ENCODE measurements at places on chromosomes 7 and 10.

DNA sequence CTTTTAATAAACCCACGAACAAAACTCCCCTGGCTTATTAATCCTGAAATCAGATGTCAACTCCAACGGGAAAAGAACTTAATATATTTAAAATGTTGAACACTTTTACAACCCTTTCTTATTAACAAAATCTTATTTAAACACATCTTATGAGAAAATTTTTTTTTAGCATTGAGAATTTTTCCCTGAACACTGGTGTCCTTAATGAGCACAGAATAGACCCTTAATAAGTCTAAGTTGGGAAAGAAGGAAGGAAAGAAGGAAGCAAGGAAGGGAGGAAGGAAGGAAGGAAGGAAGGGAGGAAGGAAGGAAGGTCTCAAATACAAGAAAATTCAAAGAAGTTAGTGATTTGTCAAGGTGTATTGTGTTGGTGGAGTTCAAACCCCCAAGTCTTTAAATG, 129.2 kb upstream of the COL1A2 start:
- no peak for DNase-seq

GRCh38 chr7:5689118-5689517, 92.3 kb downstream of the RNF216 start:
- DNase-seq = peak; percentile 72

DNA sequence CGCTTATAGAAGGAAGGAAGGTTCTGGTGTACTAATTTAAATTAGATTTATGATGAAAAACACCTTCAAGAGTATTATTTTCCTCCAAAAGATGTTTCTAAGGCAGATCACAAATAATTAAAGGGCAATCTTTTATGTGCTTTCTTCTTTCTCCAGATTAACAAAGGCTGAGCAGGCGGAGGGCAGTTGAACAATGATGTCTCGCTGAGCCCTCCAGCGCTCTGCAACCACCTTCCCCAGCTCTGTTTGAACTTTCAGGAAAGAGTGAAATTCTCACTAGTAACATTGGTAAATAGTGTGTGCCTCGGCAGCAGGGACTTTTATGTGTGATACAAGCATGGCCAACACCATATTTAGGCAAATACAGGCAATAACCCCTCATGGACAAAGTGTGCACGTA, 379.1 kb upstream of the MKI67 start:
- no peak for DNase-seq

DNA sequence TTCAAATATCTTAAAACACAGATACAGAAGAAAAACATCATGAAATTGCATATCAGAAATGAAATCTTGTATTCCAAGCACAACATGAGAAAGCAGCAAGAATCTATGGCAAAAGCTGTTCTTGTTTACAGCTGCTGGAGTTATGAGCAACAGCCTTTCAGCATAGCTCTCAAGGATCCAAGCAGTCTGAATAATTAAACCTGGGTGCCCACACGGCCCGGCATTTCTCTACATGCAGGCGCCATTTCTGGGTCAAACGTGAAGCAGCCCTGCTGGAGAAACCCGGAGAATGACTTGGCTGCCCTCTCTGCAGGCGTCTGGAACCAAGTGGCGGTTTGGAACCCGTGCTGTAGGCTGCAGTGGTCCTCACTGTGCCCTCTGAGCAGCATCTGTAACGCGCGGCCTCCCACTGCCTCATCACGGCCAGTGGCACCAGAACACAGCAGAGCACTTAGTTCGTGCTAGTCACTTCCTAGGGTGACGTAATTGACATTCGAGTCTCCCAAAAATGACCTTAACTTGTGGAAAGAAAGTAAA, 213.0 kb downstream of the TCERG1L start:
- no peak for DNase-seq

DNA sequence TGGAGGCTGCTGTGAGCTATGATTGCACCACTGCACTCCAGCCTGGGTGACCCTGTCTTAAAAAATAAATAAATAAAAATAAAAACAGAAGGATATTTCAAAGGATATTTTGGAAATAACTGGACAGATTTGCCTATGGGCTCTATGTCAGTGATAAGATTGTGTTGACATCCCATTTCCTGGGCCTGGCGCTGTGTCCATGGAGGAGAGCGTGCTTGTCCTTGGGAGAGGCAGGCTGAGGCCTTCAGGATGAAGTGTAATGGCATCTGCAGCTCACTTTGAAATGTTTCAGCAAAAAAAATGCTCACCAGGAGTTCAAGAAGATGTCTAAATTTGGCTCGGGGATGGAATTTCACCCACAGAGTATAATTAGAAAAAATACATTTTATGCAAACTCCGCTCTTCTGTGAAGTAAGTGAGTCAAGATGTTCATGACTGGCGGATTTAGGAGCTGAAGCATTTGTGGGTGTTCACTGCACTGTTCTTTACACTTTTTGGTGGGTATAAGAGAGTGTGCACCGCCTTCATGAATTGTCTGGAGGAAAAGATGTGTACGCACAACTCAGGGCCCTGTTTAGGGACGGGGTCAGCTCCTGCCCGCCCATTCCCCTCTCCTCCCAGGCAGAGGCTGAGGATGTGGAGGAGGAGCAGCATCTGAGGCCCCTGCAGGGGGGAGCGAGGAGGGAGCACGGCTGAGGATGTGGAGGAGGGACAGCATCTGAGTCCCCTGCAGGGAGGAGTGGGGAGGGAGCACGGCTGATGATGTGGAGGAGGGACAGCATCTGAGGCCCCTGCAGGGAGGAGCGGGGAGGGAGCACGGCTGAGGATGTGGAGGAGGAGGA, 18.5 kb upstream of the FOXL3 start:
- DNase-seq = peak; percentile 73

DNA sequence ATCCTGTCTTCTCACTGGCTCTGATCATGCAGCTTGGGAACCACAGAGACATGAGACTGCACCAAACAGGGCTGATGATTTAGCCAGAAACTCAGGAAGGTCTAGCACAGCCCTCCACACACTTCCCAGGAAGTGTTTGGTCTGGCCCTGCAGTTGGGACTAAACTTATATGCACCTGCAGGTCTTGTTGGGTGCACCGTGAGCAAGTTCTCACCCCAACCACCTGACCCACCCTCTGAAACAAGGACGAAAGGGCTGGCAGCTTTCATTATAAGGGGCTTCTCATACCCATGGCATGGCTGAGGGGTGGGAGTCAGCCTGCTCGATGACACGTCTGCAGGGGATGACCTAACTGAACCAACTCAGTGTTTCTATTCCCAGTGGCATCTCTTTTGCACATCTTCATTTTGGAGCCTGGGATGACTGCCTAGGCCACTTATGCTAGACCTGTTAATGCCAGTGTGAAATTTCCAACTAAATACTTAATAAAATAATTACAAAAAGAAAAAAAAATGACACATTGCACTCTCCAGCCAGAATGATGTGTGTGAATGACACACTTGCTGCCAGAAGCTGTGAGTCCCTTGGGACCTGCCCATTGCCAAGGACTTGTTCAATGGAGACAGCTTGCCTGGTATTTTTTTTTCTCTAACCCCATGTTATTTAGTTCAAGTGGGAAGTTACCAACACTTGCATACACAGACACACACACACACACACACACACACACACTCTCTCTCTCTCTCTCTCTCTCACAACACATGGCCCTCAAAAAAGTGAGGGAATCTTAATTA, 102.6 kb downstream of the NEURL1 start:
- DNase-seq = peak; percentile 30

- no peak for DNase-seq
These were observed 27.1 kb upstream of the CHST15 start for GRCh38 chr10:124120410-124121061.

GRCh38 chr7:25967278-25968204, 184.5 kb upstream of the NFE2L3 start:
- no peak for DNase-seq

GRCh38 chr10:12650538-12651298, 301.4 kb downstream of the CAMK1D start:
- no peak for DNase-seq

DNA sequence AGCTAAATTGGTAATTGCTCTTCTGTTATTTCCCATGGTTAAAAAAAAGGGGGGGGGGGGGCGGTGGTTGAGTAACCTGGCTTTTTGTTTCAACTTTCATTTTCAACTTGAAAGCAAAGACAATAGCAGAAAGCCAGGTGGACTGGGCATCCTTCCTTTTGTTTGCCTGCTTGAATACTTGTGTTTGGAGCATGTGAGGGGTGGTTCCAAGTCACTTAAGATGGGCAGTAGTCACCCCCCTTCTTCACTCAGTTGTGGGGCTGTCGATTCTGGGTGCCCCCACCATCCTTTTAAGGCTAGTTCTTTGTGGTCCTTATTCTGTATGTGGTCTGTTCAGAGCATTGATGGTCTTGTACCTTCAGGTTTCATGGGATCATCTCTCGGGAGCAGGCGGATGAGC, 165.6 kb upstream of the PRR15 start:
- DNase-seq = no peak

DNA sequence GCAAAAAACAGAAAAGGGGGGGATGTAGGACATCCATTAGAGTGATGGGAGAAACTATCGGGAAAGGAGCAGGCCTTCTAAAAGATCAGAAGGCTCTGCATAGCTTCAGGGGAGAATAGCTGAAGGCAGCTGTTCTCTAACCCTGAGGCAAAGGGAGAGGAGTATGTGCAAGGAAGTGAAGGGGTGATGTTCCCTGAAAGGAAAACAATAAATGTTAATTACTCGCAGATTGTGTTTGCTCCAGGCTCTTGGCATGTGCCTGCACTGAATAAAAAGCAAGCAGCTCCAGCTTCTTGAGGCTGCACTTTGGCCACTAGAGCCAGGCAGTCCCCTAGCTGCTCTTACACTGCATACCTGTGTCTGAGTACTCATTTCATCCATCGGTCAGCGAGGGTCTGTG, 14.4 kb upstream of the STARD3NL start:
- no peak for DNase-seq

- DNase-seq = peak; percentile 73
These were observed 100.2 kb upstream of the PRSS58 start for GRCh38 chr7:142357953-142358520.

GRCh38 chr10:27701938-27702537, 43.6 kb downstream of the MKX start:
- no peak for DNase-seq

- no peak for DNase-seq
These were observed 24.0 kb upstream of the DPYSL4 start for GRCh38 chr10:132162590-132163277.

- DNase-seq = no peak
These were observed 30.6 kb upstream of the PCBD1 start for GRCh38 chr10:70918851-70919530.

GRCh38 chr10:77544617-77545016, 93.0 kb downstream of the KCNMA1 start:
- DNase-seq = no peak

DNA sequence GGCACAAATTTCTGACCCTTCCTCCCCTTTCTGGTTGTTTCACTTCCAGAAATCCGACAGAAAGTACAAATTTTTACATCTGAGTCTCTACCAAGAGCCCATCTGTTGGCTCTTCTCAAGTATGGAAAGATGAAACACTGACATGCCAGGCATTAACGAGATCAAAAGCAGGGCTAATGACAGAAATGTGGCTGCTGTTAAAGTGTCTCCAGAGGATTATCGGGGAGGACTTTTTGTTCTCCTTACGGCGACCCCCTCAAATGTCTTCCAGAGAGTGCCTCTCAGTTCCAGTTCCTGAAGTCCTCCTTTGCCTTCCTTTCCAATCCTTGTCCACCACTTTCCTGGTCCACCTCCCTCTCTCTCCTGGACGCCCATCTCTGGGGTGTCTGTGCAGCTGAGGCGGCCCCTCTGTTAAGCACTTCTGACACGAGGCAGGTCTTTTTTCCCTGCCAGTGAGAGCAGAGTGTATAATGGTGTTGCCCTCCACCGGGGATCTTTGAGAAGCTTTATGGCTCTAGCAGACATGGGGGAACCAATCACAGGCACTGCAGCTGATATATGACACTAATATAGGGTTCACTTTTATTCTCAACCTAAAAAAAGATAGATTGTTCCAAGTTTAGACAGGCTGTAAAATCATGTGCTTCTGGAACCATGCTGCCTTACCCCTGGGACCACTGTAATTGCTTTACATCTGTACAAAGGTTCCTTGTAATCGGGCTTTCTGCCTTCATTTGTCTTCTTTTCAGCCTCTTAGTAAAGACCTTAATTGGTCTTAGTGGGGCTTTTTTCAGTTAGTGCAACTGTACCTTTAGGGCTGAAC, 757.1 kb downstream of the AUTS2 start:
- DNase-seq = no peak

GRCh38 chr7:20152511-20152910, 64.7 kb downstream of the MACC1 start:
- no peak for DNase-seq

- DNase-seq = no peak
These were observed 71.7 kb downstream of the TMEM178B start for GRCh38 chr7:141145630-141145982.

- DNase-seq = peak; percentile 94
These were observed 159.3 kb downstream of the LCOR start for GRCh38 chr10:96991313-96991841.

DNA sequence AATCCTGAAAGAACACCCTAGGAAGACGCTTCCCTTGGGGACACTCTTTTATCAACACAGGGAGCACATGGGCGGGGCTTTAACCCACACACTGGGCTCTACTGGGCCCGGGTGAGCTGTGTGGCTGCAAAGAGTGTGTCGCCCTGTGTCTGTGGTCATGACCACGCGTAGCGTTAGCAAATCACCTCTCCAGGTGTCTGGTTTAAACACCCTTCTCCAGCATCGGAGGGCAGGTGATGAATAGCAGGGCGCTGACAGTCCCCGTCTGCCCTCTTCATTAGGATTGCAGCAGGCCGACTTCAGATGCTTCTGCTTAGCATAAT, 127.7 kb downstream of the ADARB2 start:
- DNase-seq = no peak

DNA sequence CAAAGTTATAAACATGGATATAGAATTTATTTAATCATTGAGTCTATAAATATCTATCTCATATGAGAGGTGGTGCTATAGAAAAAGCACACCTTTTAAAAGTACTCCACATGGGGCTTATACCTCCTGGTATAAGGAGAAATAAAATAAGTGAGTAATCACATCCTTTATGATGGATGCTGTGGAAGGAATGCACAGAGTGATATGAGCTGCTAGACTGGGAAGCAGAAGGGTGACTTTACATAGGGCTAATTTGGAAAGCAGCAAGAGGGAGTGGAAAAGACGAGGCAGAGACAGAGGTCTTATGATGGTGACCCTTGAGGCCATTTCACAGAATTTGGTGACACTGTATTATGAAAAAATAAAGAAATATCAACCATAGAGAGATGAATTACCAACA, 59.4 kb upstream of the AHR start:
- peak; percentile 44 for DNase-seq

DNA sequence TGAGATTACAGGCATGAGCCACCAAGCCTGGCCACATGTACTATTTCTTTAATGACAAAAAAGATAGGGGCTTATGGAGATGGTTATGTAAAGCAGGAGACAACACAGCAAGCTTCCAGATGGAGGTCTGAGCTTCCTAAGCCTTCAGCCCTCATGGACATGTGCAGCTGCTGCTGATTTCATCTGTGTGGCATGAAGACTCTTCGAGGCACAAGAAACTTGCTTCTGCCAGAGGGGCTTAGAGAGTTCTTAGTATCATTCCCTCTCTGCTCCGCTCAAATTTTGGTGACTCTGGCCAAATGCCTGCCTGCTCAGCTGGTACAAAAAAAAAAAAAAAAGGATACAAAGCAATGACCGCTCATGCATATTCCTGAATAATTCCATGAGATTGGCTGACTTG, 552.5 kb downstream of the TYW1 start:
- no peak for DNase-seq

- peak; percentile 56 for DNase-seq
These were observed 90.4 kb downstream of the KIAA1549 start for GRCh38 chr7:138890499-138891445.

- DNase-seq = peak; percentile 66
These were observed 46.8 kb downstream of the HIPK2 start for GRCh38 chr7:139730746-139731612.

GRCh38 chr7:149686011-149686410, 87.4 kb downstream of the ZNF467 start:
- DNase-seq = peak; percentile 43

All from fibroblast of skin of back (primary cell).